T-cell (primary cell): ENCODE measurements at places on chromosomes 3 and 15.

- DNase-seq: no peak
Measured at GRCh38 chr15:60901647-60902046, 327.5 kb downstream of the RORA start.

- no peak for DNase-seq
Measured at GRCh38 chr3:126216416-126216815, 36.0 kb upstream of the ALDH1L1 start.

DNA sequence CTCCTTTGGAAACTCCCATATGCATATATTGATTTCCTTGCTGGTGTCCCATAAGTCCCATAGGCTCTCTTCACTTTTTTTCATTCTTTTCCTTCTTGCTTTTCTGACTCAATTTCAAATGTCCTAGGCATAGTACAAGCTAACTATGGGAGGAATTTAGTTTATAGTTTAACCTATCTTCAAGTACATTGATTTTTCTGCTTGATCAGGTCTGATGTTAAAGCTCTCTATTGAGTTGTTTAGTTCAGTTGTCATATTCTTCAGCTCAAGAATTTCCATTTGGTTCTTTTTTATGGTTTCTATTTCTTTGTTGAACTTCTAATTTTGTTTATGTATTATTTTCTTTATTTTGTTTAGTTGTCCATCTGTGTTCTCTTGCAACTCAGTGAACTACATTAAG, 121.3 kb upstream of the MNS1 start:
- no peak for DNase-seq

- no peak for DNase-seq
Measured at GRCh38 chr15:42053010-42053409, 32.2 kb upstream of the PLA2G4E start.

DNA sequence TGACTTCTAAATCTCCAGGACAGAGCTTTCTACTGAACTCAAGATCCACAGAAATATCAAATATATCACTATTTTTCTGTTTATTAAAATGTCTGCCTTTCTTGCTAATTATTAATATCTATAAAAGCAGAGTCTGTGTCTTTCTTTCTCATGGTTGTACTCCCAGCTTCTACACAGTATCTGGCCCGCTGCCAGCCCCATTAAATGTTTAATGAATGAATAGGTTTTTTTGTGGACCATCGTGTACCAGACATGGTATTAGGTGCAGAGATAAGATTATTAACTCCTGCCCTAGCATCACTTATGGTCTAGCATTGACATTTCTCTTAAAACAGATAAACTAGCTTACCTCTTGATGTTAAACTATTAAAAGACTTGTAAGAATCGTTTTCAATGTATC, 111.4 kb upstream of the RBMS3 start:
- no peak for DNase-seq

GRCh38 chr3:24454856-24455255, 39.8 kb downstream of the THRB start:
- DNase-seq: no peak

DNA sequence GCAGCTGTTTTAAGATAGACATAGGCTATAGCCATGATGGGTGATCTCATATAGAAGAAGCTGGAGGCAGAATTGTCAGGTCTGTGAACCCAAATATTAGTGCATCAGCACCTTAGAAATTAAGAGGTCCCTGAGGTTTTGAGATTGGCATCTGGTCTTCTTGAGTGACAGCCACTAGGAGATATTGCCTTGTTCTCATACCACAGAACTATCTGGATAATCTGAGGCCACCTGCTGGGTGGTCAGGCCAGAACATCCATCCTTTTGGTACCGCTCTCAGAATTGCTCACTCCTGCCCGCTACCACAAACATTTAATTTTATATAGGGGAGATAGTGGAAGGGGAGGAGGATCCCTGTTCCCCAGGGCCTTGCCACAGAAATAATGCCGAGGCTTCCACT, 210.6 kb upstream of the ZPLD1 start:
- no peak for DNase-seq

GRCh38 chr3:37400355-37400754, 226.0 kb upstream of the LRRFIP2 start:
- no peak for DNase-seq

GRCh38 chr3:58266577-58266976, 29.0 kb downstream of the ABHD6 start:
- DNase-seq: no peak

- no peak for DNase-seq
Measured at GRCh38 chr3:16392717-16393116, 120.8 kb downstream of the RFTN1 start.

GRCh38 chr3:193974671-193975535, 161.0 kb upstream of the HES1 start:
- DNase-seq: no peak

DNA sequence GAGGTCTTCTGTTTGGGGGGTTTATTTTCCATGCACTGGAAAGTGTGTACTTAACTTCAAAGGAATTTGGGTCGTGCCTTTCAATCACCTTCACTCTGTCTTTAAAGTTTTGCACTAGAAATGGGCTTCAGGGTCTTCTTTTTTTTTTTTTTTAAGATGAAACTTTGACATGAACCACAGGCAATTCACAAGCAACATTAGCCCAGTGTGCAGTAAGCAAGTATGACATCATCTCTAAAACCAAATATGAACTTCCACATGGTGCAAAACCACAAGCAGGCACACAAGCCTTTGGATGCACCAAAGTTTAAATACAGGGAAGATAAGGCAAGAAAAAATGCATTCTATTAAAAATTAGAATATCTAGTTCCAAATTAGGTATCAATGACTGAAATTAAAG, 381.9 kb downstream of the ERC2 start:
- DNase-seq: no peak

- DNase-seq: no peak
Measured at GRCh38 chr3:58647381-58648141, 19.0 kb downstream of the FAM3D start.

DNA sequence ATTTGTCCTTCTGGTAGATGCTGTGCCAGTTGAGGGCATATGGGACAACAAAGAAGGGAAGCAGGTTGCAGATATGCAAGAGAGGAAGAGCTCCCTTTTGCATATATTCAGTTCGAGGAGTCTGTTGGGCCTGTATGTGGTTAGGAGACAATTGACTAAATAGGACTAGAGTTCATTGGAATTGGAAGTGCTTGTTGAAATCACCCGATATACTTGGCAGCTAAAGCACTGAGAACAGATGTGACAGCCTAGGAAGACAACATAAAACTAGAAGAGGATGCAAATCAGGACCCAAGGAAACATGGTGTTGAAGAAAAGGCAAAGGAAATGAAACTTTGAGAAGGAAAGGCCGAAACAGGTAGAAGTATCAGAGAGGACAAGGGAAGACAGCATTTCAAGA, 215.2 kb upstream of the P2RY1 start:
- no peak for DNase-seq

DNA sequence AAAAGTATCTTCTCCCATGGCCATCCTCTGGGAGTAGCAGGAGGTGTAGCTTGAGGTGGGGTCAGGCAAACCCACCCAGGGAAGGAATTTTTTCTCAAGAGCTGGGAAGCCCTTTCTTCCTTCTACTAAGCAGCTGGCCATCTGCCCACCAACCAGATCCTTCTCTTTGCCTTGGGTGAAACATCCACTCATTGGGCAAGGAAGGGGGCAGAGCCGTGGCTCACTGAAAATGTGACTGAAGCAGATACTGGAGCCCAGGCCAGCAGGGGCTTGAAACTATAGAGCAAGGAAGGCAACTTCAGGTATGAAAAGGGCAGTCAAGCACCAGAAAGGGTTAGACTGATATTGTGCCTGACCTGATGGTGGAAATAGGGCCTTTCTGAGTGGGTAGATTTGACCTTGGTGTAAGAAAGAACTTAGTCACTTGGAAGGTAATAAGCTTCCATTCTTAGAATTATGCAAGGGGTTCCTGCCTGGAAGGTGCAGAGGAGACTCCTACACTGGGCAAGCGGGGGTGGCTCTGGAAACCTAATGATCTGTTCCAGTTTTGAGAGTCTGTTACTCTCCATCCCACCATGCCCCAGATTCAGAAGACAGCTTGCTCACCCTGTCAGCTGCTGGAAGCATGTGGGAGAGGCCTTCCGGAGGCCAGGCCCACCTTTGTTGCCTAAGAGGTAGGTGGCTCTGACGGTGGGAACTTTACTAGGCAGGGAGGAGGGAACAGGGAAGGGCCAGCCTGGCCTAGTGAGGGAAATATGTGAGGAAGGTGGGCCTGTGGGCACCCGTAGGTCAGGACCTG, 22.0 kb upstream of the PLA2G4E start:
- no peak for DNase-seq

GRCh38 chr3:22351806-22352205, 600.8 kb upstream of the ZNF385D start:
- no peak for DNase-seq

DNA sequence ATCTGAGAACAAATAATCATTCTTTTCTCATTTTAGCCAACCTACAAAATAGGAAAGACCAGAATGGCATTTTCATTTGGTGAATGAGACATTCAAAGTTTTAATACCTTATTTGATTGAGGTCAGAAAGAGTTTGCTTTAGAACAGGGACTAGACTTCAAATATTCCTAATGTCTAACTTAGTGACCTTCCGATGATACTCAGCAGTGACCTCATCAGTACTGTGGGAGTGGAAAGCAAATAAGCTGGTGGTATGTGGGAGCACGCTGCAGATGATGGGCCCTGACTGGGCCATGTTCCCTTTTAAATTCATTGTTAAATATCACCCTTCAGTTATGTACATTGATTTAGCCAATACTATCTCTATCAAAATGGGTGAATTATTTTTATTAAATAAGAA, 223.3 kb downstream of the P3H2 start:
- DNase-seq: no peak

DNA sequence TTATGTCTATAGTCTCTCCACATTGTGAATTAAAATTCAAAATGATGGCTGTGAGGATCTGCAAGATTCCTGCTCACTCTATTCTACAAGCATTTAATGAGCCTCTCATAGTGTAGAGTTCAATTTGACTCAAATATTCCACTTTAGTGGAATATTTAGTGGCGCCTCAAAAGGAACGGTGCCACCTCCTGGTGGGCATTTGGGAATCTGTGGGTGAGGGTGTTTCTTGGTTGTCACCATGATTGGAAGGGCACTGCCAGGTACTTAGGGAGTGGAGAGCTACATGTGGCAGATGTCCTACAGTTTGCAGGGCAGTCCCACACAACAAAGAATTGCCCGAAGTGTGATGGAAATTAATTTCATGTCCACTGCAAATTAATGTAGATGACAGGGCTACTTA, 21.5 kb upstream of the KCNMB3 start:
- DNase-seq: no peak

DNA sequence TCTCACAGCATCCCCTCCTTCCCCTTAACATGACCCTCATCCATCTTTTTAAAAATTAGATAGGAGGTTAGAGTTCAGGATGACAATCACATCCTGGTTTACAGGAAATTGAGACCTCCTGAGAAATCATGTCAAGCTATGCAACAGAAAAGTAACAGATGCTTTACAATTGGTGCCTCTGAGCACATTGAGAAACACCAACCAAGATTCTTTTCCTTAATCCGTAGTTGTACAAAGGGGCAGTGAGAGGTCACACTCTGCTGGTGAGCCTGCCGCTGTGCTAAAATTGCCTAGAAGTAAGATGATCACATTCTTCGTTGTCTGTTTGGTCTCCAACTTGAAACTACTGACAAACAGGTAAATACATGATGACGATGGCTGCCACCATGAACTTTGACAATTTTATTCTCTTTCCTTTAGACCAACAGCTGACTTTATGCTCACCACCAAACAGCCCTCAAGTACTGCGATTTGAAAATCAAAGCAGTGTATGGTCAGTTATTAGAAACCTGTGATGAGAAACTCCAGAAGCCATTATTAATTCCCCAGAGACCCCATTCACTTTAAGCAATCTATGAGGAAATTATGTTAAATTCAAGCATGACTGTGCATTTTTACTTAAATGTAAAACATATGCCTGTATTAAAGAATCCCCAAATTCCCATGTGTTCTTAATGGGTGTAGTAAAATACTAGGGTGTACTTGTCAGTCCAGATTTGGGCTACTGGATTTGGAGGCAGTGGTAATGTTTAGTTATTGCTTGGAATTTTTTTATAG, 210.7 kb upstream of the UBE2E1 start:
- DNase-seq: no peak

DNA sequence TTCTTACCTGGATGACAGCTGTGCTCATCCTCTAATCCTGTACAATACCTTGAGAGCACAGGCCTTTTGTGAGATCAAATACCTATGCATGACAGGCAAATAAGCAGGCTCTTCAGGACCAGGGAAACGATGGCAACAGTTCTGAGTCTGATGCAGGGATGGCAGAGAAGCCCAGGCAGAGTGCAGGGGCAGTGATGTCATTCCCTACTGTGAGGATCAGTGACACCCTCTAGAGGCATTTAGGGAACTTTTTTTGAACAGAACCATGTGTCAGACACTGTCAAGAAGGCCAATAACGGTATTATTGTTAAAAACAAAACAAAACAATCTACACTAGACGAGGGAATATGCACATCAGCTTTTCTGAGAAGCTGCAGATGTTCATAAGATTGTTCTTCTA, 314.8 kb upstream of the CTDSPL start:
- no peak for DNase-seq

GRCh38 chr15:73983211-73983727, 8.8 kb downstream of the STOML1 start:
- no peak for DNase-seq

GRCh38 chr3:4398120-4398940, 68.7 kb downstream of the SUMF1 start:
- DNase-seq: no peak

- no peak for DNase-seq
Measured at GRCh38 chr15:31328969-31329639, 2.5 kb downstream of the KLF13 start.

DNA sequence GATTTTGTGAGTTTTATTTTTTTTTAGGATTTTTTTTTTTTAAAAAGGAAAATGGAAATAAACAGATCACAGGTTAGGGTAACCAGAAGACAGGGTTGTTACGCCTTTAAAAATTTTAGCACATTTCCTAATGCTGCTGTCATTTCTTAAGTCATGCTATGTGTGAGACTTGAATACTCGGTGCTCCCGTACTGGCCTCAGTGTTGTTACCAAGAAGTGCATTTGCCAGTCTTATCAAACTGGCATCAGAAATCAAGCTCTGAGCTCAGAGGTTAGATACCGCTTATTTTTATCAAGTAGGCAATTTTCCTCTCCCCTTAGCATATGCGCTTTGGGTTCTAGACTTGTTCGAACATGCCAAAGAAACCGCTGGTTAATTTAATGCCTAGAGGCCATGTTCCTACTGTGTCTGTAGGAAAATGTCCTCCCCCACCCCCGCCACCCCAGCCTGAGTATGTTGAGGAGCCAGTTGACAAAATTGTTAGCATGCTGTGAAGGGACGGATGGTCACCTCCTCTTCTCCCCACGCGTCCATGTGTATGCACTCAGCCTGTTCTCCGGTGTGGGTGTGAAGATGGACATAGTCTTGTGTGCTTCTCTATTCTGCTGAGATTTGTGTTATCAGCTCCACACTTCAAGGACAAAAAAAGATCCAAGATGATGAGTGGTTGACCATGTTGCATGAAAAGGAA, 88.9 kb downstream of the ITPR1 start:
- no peak for DNase-seq

- DNase-seq: no peak
Measured at GRCh38 chr3:49700453-49701128, 11.2 kb downstream of the RNF123 start.
